NCI-H2227 treated with DMSO at 0.1 percent for 48 hours (cell line): ENCODE measurements at places on chromosomes 11 and 22.

DNA sequence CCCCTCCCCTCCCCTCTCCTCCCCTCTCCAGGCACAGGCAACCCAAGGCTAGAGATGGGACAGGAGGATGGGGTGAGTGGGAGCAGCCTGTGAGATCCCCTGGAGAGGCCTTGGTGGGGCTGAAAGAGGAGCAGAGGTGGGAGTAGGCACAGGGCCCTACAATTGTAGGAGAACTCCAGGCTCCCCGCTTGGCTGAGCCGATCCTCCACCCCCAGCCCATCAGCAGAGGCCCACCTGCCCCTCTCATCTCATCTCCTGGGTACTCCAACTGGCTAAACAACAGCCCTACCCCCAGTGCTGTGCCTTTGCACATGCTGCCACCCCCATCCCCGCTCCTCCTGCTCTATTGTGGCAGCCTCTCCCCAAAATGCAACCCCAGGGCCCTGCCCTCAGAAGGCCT, 52.0 kb upstream of the A4GALT start:
- no peak for DNase-seq

DNA sequence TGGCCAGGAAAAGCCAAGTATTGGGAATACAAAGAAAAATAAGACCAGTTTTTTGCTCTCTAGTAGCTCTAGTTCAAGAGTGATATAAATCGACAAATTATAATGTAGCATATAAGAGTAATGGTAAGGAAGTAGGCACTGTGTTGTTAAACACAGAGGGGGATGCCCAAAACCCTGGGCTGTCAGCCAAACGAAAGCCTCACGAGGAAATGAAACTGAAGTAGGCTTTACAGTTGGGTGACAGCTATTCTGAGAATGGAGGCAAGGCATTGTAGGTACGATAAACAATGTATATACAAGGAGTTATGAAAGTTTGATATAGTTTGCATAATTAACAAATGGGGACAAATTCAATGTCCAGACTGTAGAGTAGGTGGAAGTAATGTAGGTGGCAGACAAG, 176.4 kb downstream of the FAM181B start:
- DNase-seq = no peak

DNA sequence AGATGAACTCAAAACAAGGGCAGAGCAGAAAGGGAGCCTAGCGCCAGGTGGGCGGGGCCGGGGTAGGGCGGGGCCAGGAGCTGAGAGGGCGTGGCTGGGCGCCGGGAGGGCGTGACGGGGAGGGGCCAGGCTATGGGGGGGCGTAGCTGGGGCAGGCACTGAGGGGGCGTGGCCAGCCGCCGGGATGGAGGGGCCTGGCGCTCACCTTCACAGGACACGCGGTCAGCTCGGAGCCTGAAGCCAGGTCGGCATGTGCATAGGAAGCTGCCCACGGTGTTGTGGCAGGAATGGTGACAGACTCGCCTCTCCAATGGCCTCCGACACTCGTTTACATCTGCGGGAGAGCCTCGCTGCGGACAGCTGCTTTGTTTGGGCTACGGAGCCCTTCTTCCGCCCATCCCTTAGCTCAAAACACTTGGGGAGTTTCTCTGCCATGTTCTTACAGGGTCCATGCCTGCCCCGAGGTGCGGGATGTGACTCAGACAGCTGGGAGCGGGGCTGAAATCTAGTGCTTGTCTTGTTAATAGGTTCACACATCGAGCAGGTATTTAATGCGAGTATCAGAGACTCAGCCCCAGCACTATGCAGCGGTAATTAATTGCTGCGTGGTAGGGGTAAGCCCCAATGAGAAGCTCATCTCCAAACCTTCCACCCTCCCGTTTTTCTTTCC, 13.4 kb downstream of the VWCE start:
- peak; percentile 9 for DNase-seq

GRCh38 chr22:27107386-27107785, 450.0 kb downstream of the MIAT start:
- no peak for DNase-seq

GRCh38 chr11:6632116-6633073, 13.2 kb upstream of the TPP1 start:
- DNase-seq = no peak

GRCh38 chr11:2380807-2381350, 3.8 kb downstream of the CD81 start:
- DNase-seq = no peak

- peak; percentile 52 for DNase-seq
Observed at GRCh38 chr22:31969789-31970489, 25.6 kb downstream of the YWHAH start.

- no peak for DNase-seq
Observed at GRCh38 chr22:36285017-36285416, 32.1 kb downstream of the APOL1 start.

DNA sequence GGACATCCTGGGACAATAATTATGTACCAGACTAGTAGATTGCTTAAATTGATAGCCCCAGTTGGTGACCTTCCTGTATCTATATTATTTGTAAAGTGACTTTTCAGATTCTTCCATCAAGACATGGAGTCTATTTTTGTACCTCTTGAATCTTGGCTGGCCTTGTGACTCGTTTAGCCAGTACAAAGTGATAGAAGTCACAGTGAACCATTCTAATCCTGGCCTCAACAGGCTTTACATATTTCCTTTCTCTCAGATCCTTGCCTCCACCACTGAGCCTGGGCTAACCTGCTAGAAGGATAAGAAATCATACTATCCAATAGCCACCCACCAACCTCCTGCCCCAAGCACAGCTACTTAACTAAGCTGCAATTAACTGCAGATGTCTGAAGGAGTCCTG, 37.5 kb upstream of the SLC6A5 start:
- DNase-seq = no peak

- DNase-seq = no peak
Observed at GRCh38 chr22:41862530-41863266, 29.8 kb downstream of the SREBF2 start.

DNA sequence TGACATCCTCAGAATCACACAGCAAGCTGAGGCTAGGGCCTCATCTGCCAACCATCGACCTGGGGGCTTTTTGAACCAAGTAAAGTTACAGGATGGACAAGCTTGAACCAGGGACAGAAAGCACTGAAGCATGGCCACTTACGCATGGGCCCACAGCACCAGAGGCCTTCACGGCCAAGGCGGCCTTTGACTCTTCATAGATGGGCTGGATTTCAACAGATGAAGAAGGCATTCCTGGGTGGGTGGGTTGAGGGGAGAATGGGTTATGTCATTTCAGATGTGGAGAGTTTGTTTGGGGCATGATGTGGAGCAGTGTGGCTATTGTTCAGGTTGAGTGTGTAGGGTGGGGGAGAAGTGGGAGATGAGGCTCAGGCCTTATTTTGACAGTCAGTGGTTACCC, 60.2 kb downstream of the LRRC32 start:
- DNase-seq = no peak

DNA sequence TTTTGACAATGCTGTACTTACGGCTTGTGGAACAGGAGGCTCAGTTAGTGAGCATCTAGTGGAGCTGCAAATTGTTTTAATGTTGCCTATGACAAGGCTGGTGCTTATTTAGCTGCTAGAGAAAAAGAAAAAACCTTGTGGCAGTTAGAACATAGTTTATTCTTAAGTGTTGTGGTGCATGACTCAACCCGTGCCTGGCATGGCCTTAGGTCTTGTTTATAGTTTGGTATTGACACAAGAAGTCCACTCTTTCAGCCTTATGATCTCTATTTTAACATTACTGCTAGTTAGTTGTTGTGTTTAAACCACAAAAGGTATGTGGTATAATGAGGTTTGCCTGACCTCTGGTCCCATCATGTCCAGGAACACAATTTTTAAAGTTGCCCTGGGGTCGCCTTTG, 744.6 kb downstream of the FAM181B start:
- DNase-seq = no peak

GRCh38 chr22:46792061-46792796, 29.8 kb downstream of the TBC1D22A start:
- no peak for DNase-seq

- DNase-seq = no peak
Observed at GRCh38 chr11:110859240-110859840, 147.1 kb upstream of the ARHGAP20 start.

- no peak for DNase-seq
Observed at GRCh38 chr11:47137476-47137875, 39.2 kb downstream of the ARFGAP2 start.

DNA sequence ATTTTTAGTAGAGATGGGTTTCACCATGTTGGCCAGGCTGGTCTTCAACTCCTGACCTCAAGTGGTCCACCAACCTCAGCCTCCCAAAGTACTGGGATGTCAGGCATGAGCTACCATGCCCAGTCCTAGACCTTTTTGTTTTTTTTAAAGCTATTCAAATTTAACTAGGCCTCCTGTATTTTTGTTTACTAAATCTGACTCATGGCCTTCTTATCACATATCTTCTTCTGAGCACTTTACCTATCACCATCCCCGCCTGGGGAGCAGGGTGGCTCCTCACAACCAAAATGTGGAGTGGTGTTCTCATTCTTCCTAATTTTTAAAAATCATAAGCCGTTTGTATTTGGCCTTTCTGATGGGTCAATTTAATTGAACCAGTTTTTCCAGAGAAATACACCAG, 92.6 kb downstream of the DBX1 start:
- no peak for DNase-seq

- peak; percentile 53 for DNase-seq
Observed at GRCh38 chr22:40040927-40041326, 46.2 kb downstream of the FAM83F start.

DNA sequence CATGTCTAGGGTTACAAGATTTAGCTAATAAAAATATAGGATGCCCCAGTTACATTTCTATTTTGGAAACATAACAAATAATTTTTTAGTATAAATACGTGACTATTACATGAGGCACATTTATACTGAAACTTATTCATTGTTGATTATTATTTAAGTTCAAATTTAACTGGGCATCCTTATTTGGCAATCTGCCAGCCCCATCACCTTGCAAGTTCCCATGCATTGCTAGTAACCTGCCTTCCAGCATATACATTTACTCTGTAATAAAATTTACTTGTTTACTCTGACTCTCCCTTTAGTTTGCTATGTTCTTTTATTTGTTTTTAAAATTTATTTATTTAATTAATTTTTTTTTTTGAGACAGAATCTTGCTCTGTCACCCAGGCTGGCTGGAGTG, 654.9 kb upstream of the CCDC90B start:
- DNase-seq = no peak

GRCh38 chr11:61067782-61068446, 34.4 kb upstream of the CD5 start:
- no peak for DNase-seq

GRCh38 chr11:1406571-1407485, 17.1 kb downstream of the BRSK2 start:
- DNase-seq = no peak

GRCh38 chr22:45887202-45888131, 89.5 kb downstream of the WNT7B start:
- DNase-seq = no peak

DNA sequence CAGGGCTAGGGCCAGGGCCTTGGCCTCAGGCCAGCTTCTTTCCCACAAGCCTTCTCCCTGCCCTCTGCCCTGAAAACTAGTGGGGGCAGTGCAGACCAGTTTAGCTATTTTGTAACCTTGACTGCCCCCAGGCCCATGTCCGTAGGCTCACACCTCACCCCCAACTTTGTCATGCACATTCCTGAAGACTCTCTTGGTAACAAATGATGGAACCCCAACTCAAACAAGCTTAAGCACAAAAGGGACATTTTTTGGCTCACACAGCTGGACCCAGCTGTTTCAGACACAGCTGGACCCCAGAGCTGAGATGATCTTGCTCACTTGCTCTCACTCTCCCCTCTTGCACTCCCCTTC, 46.6 kb downstream of the KCNQ1OT1 start:
- no peak for DNase-seq

DNA sequence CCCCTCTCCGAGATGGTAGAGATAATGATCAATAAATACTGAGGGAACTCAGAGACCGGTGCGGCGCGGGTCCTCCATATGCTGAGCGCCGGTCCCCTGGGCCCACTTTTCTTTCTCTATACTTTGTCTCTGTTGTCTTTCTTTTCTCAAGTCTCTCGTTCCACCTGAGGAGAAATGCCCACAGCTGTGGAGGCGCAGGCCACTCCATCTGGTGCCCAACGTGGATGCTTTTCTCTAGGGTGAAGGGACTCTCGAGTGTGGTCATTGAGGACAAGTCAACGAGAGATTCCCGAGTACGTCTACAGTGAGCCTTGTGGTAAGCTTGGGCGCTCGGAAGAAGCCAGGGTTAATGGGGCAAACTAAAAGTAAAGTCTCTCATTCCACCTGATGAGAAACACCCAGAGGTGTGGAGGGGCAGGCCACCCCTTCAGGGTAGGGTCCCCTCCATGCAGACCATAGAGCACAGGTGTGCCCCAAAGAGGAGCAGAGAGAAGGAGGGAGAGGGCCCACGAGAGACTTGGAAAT, 43.2 kb downstream of the IGLL1 start:
- no peak for DNase-seq

- no peak for DNase-seq
Observed at GRCh38 chr11:107719557-107720302, 7.9 kb upstream of the SLN start.

GRCh38 chr11:83816572-83817187, 530.5 kb upstream of the CCDC90B start:
- DNase-seq = peak; percentile 60

GRCh38 chr22:33918676-33919365, 1.5 kb downstream of the LARGE1 start:
- DNase-seq = no peak

- peak; percentile 15 for DNase-seq
Observed at GRCh38 chr22:41198027-41198580, 7.0 kb upstream of the L3MBTL2 start.

DNA sequence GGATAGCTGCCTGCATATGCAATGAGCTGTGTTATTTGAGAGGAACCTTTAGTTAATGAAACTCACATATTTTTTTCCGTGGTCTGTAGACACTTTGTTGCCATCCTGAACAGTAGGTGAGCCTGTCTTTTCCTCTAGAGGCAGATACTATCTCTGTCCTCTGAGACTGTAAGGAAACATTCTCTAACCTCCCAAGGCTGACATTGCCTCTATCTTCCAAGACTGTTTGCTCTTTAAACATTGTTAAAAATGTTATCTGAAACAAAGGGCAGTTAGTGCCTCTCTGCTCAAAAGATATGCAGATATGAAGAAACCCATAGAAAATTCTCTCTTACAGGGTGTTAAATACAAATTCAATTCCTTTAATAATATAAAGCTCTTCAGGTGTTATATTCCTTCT, 963.8 kb upstream of the CNTN5 start:
- no peak for DNase-seq

GRCh38 chr11:110133160-110133559, 40.0 kb downstream of the ZC3H12C start:
- DNase-seq = no peak

- no peak for DNase-seq
Observed at GRCh38 chr11:115894176-115894575, 390.0 kb upstream of the CADM1 start.

DNA sequence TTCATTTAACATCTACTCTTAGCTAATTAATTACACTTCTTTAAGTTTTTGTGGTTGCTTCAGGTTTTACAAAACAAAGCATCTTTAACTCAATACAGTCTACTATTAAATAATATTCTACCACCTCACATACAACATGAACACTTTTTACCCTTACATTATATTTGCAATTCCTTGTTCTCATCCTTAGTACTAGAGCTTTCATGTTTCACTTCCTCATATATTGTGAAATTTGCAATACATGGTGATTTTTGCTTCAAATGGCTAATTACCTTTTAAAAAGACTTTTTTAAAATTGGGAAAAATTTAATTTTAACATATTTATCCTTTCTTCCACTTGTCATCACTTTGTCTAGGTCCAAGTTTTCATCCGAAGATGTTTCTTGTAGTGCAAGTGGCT, 37.5 kb downstream of the RSF1 start:
- DNase-seq = no peak

- DNase-seq = peak; percentile 45
Observed at GRCh38 chr11:27452147-27452546, 20.4 kb downstream of the LGR4 start.

GRCh38 chr11:114090225-114090910, 30.9 kb downstream of the ZBTB16 start:
- no peak for DNase-seq
